ENCODE measurements at places on chromosomes 6 and 20.

GRCh38 chr6:135250234-135250633 is 69.1 kb downstream of the MYB start:
- DNase-seq = no peak

- no peak for DNase-seq
These were observed 833.0 kb downstream of the EPHA7 start for GRCh38 chr6:92586236-92586977.

GRCh38 chr6:139732451-139732850 is 358.0 kb upstream of the CITED2 start:
- DNase-seq = no peak

- DNase-seq = no peak
These were observed 58.7 kb upstream of the PRND start for GRCh38 chr20:4663044-4663443.

DNA sequence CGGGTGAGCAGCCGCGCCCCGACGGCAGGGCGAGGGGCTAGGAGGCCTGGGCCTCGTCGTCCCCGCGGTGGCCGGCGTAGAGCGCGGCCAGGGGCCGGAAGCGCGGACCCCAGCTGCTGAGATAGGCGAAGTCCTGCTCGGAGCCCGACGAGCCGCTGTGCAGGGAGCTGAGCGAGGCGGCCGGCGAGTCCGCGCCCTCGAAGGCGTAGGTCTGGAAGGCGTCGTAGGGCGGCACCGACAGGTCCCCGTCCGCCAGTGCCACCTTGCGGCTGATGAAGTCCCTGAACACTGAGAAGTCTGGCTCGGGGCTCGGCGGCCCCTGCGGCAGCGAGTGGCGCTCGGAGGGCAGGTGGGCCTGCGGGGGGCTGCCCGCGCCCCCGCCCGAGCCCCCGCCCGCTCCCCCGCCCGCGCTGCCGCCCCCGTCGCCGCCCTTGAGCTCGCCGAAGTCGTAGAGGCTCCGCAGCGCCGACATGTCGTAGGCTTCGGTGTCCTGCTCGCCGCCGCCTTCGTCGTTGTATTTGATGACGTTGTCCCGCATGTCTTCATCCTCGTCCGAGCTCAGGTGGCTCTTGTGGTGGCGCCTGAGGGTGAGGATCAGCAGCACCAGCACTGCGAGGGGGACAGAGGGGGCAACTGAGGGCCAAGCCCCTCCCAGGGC is 56.5 kb downstream of the CD40 start:
- peak; percentile 73 for DNase-seq

- DNase-seq = no peak
These were observed 18.4 kb upstream of the SLC22A1 start for GRCh38 chr6:160102956-160103824.

DNA sequence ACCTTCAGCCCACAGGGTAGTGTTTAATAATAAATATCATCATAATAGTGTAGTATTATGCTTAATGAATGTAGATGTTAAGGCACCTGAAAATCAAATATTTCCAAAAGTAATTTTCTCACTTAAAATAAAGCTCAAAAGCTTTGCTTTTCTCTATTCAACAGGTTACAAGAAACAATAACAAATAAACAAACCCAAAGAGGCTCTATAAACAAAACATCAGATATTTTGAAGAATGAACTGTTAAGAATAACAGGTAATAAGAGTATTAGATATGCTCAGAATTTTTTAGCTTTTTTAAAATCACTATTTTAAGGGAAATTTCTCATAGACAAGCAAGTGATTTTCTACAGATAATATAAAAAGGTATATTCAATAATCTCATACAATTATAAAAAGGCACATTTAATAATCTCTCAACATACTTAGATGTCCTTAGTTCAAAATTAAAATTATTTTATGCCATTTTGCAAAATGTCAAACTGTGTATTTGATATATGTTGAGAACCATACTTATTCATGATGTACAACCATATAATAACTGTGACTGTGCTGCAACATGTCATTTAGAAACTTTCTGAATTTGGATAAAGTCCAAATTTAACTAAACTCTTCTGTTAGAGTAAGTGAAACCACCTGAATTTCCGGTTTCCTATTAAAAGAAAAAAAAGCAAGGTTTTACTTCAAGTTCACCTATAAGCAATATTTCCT is 35.8 kb downstream of the PHIP start:
- DNase-seq = no peak

DNA sequence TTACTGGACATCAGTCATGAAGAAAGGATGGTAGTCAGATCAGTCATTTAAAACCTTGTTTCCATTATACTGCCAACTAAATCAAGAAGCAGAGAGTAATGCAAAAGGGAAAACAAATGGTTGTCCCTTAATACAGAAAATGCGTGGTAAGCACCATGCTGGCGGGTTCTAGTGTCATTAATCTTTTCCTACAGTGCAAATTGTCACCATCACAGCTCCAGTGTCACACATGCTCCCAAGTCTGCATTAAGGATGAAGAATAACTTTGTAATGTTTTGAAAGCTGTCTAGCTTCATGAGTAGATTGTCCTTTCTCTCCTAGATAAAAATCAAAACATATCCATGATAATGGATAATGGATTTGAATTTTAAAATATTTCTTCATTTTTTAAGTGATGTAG is 735.6 kb downstream of the EPHA7 start:
- DNase-seq = no peak

GRCh38 chr6:147561726-147562125 is 53.2 kb downstream of the SAMD5 start:
- no peak for DNase-seq

- DNase-seq = no peak
These were observed 14.7 kb downstream of the PI16 start for GRCh38 chr6:36969240-36969691.

DNA sequence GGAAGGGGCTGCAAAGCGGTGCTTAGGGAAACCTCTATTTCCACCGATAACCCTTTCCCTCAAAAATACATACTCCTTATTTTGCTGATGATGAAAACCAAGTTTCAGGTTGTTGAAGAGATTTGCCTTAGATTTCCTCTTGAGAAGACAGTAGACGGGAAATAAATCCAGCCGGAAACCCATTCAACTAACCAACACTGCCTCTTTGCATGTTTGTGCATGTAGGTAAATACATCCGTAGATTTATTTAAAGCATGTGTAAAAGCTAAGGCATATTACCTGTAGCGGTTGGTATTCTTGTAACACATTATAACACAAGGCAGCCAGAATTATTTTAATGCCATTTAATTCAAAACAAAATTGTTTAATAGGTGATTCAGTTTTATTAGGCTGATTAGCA is 136.3 kb upstream of the SLC22A23 start:
- DNase-seq = no peak
